ENCODE measurements at places on chromosomes 6 and 20. TPM values are rescaled to one million over a fixed set of nuclear protein-coding genes. Genes with fewer than 3 reads are reported as not detected.

FOXC1 gene
- not detected for total RNA-seq

NNAT gene
- not detected for total RNA-seq

LY6G6C gene
- not detected for total RNA-seq

TNXB gene
- 3.9 TPM for total RNA-seq

C6orf141 gene
- total RNA-seq = 0.83 TPM

FAM209B gene
- total RNA-seq = 0.89 TPM

TREML1 gene
- not detected for total RNA-seq

HLA-DQB2 gene
- 1.3 TPM for total RNA-seq

LAMP5 gene
- total RNA-seq = not detected

SYCP2L gene
- 0.25 TPM for total RNA-seq

CEP85L gene
- total RNA-seq = 47.9 TPM

SLC26A8 gene
- total RNA-seq = not detected

MYBL2 gene
- total RNA-seq = 106 TPM

TRIM40 gene
- not detected for total RNA-seq

ZC3H12D gene
- 16.5 TPM for total RNA-seq

DYNLT2 gene
- 2.5 TPM for total RNA-seq

OOEP gene
- total RNA-seq = 1.5 TPM

Data from activated CD4-positive, alpha-beta T cell treated with anti-CD3 and anti-CD28 coated beads, Interleukin-2, amount 10 ng/mL, durations not matched to agents 7 days and 5 days (primary cell).